ENCODE measurements at places on chromosomes 13 and 19.
A peak's percentile ranks its signal among the peaks of the same experiment; 100 is the strongest.

- DNase-seq, result no peak
These were observed 11.9 kb upstream of the AXL start for GRCh38 chr19:41206926-41207750.

- DNase-seq, result no peak
These were observed 7.4 kb downstream of the IFNL1 start for GRCh38 chr19:39303373-39304184.

- DNase-seq, result no peak
These were observed 115.4 kb downstream of the UGGT2 start for GRCh38 chr13:95937714-95938320.

DNA sequence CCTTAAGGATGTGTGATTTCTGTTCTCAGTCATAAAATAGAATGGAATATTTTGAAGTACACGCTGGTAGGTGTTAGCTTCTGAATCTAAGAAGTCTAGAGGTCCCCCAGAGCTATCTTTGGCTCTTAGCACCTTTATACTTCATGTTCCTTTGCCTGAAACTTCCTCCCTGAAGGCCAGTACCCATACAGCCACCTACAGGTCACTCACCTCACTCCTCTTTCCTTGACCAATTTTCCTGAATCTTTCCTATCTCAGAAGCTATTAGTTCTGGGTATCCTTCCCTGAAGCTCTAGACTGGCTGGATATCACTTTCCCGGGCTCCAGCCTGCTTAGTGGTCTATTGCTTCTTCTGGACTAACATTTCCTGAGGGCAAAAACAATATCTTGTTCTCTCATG is 93.4 kb upstream of the EDNRB start:
- DNase-seq, result no peak

GRCh38 chr13:27172495-27172842 is 858 bp upstream of the USP12 start:
- DNase-seq, result peak; percentile 77

- no peak for DNase-seq
These were observed 107.4 kb downstream of the DNAJC3 start for GRCh38 chr13:95784161-95784899.

DNA sequence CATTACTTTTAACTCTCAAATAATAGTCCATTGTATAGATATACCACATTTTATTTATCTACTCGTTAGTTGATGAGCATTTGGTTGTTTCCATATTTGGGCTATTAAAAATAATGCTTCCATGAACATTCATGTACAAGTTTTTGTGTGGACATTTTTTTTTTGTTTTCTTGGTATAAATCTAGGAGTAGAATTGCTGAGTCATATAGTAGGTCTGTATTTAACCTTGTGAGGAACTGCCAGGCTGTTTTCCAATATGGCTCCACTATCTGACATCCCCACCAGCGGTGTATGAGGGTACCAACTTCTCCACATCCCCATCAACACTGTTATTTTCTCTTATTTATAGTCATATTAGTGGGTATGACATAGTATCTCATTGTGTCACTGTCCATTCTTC is 143.1 kb downstream of the RAP2A start:
- DNase-seq, result no peak

DNA sequence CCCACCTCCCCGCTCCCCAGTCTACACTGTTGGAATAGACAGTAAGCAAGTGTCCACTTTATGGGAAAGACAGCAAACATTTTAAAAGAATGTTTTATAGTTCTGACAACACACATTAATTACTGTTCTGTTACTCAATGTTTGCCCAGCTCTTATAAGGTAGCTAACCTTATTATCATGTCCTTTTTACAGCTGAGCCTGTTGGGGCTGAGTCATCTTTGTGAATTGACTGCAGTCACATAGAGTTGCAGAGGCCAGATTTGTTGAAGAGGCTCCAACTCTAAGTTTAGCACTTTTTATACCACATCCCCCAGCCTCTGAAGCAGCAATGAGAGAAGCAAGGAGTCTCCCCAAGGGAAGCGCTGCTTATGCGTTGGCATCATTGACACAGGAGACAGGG is 76.2 kb downstream of the C13orf42 start:
- DNase-seq, result no peak

DNA sequence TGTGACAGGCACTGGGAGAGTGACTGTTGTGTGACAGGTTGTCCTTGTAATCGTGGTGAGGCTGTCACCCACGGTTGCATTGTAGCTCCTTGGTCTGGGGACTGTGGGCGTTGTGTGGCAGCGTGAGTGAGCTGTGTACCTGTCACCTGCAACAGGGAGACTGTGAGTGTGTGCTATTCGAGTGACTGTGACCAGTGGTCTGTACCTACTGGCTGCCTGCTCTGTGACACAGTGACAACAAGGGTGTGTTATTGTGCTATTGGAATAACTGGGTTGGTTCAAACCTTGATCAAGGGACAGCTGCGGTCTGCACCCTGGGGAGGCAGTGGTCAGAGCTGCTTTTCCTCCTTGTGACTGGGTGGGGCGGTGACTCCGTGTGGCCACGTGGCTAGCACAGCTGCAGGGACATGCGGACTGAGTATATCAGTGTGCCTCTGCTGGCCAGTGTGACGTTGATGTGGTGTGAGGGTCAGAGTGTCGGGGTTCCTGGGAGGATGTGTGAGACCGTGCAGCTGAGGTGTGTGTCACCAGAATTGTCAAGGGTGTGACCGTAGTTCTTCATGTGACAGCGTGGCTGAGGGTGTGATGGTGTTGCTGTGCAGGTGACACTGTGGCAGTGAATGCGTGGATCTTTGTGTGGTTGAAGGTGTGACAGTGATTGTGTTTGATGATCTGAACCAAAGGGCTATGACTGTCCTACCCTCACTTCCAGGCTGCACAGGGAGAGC is 10.1 kb upstream of the NFIX start:
- DNase-seq, result peak; percentile 25

DNA sequence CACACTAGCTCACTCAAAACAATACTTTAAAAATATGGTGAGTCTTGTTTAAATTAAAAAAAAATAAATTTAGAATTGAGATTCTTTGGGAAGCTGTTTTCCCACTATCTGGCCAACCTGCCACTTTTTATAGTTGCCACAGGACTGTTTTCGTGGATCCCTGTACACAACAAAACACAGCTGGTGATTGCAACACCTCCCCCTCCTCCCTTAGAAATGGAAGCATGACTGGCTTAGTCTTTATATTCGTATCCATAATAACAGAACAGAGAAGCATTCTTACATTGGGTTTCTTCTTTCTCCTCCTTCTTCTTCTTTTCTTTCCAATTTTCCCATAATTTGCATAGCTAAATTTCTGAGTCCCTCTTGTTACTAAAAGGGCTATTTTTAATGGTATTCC is 79.5 kb upstream of the GJB6 start:
- peak; percentile 30 for DNase-seq
